Stomach (tissue), 19 donors: ENCODE measurements at places on chromosomes 7 and 10. TPM values are rescaled to one million over a fixed set of nuclear protein-coding genes. Genes with fewer than 3 reads are reported as not detected.

Gene CYP2C19
- total RNA-seq = 33.8 TPM

Gene NKX2-3
- total RNA-seq = 1.0 TPM

DNA sequence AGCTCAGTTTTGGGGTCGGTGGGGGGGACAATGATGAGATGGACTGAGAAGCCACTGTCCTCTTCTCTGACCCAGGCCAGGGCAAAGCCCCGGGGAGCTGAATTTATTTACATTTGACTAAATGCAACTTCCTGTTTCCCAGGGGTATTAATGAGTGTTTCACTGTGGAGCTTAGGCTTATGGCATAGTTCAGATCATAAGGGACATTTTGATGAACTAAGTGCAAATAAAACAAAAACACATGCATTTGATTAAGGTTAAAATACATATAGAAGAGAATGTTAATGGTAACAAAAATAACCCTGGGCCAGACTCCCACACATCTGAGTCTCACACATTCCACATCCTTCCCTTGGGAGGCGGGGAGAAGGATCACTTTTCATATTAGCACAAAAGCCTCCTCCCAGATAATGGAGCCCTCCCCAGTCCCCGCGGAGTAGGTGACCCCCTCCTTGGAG is 320.6 kb downstream of the FRMD4A start:
- H3K36me3 ChIP-seq = no peaks in the 10 kb centered on the region
- peak overlapping the region; percentile 56 for H3K27ac ChIP-seq
- DNase-seq = no peak
- H3K4me3 ChIP-seq = peak overlapping the region; percentile 20
- no peaks in the 10 kb centered on the region for H3K4me1 ChIP-seq
- H3K27me3 ChIP-seq = no peaks in the 10 kb centered on the region

DNA sequence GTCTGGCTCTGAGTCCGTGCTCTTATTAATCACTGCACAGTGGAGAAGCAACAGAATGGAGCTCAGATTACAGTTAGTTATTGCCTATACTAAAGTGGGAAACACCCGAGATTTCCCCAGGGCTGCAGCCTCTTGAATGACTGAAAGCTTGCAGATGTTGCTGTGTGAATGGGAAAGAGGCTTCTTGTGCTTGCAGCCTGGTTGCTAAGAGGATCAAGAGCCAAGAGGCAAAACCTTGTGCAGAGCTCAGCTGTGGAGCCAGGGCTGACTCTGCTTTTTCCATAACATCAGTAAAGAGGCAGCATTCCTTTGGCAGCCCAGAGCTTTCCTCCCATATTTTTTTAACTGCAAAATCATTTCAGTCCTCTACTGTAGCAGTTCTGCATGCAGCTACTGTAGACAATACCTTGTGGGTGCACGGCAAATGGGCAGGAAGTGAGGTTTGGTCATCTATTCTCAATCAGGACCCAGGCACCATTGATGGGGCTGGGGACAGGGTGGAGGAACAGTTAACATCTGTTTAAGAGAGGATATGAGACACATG is 86.5 kb downstream of the RALA start:
- DNase-seq = peak; percentile 95
- no peak overlapping the region for H3K4me3 ChIP-seq
- H3K4me1 ChIP-seq = peaks cover 10% of the 10 kb centered on the region
- H3K27me3 ChIP-seq = no peaks in the 10 kb centered on the region
- no peak overlapping the region for H3K27ac ChIP-seq
